Stomach (tissue), 19 donors: ENCODE measurements at places on chromosomes 3 and 15. TPM values are rescaled to one million over a fixed set of nuclear protein-coding genes. Genes with fewer than 3 reads are reported as not detected.

GRCh38 chr15:63442080-63442479 lies 60.4 kb upstream of the CA12 start:
- DNase-seq: no peak

DNA sequence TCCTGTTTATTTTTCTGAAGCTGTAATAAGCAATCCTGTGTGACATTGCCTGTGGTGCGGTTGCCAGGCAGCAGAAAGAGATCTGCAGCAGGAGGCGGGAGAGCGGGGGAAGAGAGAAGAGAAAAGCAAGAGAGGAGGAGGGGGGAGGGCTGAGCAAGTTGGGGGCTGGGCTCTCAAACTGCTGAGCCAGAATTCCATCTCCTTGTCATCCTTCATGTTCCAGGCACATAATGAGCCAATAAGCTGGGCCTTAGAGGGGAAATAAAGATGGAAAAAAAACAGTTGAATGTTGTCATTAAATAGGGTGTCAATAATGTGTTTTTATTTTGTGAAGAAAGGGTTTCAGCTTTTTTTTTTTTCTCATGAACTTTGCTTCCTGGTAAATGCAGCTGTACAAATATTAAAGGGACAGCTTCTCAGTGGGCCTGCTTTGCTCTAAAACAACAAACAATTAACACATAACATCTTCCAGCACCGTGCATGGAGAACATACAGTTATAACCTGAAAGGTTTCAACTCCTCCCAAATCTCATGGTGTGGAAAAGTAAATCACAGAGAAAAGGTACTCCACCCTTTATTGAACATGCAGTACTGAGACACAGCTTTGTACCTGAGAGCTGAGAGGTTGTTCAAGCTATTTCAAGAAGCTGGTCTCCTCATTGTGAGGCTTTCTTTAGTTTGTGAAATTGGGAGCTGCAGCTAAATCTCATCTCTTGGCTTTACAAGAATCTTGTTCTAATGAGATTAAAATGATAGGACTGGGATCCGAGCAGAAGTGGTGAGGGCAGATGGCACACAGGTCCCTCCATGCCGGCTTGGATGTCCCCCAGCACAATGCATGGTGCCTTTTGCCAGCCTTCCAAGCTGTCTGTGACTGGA lies 451.1 kb upstream of the KCNMB2 start:
- DNase-seq: peak; percentile 95

DNA sequence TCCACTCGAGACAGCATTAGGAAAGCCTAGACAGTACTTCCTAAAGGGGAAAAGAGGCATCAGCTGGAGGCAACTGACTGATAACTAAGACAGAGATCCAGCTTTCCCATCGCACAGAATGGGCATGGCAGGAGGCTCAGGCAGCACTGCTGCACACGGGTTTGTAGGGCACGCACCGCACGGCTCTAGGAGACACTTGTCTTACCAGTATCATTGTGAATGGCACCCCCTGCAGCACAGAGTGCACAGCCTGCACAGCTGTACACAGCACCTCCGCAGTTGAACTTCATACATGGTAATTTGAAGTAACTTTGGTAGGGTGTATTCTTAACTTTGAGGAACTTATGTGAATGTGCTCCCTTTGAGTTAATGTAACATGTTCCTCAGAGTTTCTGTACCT lies 281.6 kb downstream of the PLCL2 start:
- DNase-seq: no peak

Gene TM4SF18
- 2.0 TPM for total RNA-seq

GRCh38 chr3:127172781-127173515 lies 20.0 kb upstream of the PRR23E start:
- DNase-seq: no peak

Gene RETNLB
- total RNA-seq: 103 TPM

DNA sequence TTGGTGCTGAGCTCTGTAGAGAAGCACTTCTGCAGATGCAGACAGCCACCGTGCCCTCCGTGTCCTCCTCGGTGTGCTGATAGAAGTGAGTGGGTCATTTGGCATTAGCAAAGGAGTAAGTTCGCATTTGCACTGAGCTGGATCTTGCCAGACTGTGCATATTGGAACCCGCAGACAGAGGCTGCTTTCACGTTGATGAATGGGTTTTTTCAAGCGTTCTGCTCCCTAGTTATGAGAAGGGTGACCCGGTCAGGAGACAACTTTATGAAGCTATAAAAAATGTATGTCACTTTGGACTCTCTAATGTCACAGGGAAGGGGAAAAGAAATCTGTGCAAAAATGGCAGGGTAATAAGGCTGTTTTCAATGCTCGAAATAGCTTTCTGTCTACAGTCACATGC lies 739.4 kb downstream of the MCTP2 start:
- no peak for DNase-seq

DNA sequence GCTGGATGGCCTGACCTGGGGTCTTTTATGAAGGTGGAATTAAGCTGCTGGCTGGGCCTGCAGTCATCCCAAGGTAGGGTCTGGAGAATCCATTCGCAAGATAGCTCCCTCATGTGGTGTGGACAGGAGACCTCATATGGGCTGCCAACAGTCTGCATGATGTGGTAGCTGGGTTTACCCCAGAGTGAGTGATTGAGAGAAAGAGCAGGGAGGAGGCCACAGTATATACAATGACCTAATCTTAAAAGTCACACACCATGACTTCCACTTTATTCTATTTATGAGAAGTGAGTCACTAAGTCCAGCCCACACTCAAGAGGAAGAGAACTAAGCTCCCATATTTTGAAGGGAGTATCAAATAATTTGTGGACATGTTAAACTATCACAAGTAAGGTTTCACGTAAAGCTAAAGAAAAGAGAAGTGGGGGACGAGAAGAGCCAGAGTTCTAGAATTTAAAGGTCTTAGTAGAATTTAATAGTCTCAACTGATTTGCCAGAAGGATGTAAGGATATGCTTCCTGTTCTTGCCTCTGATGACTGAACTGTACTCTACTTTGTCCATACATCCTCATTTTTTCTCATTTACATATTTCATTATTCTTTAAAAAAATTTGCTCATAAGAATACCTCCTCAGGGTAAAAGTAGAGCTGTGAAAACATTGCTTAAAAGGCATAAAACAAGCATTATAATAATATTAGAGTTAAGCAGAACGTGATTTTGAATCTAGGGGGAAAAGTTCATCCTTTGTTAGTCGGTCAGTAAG lies 184.4 kb downstream of the PEX5L start:
- DNase-seq: peak; percentile 22

DNA sequence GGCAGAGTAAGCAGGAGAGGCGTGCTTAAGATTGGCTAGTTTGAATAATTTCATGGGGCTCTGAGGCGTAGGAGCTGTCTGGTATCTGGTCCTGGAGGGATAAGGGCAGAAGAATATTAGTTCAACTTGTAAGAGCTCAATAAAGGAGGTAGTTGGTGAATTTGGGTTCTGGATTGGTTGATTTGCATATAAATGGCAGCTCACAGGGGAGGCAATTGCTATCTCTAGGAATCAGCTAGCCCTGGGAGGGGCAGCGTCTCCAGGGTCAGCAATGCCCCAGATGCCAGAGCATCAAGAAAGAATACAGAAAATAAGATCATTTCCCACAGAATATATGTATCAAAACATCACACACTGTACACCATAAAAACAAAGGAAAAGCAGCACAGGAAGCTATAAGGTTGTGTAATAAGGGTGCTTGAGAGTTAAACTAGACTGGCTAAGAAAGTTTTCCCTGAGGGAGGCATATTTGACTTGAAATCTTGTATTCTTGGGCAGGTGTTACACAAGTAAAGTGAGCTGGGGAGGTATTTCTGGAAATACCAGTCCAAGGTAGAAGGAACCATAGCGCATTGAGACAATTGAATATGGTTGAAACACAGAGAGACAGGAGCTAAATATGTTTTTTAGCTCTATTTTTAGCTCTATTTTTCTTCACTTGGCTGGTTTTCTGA lies 6.1 kb downstream of the MOBP start:
- no peak for DNase-seq

GRCh38 chr3:78338405-78338804 lies 1298.5 kb downstream of the ROBO2 start:
- no peak for DNase-seq
